ENCODE measurements at places on chromosomes 2 and 18.

- no peak for DNase-seq
Measured at GRCh38 chr2:85413592-85414420, 3.6 kb upstream of the CAPG start.

DNA sequence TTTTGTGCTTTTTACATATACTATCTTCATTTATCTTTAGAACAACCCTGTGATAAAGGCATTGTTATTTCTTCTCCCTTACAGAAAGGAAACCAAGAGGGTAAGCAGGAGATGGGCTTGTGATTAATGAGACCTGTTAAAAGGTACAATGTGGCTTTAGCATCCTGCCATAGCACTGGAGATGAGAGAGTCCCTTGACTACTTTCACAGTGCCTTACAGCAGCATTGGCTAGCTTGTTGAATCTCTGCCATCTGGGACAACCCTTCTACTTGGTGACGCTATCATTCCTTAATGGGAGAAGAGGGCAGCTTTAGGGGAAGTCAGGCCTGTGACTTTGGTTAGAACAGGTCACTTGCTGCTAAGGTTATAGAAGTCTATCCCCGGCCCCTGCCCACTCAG is 68.1 kb upstream of the LYPD6B start:
- no peak for DNase-seq

DNA sequence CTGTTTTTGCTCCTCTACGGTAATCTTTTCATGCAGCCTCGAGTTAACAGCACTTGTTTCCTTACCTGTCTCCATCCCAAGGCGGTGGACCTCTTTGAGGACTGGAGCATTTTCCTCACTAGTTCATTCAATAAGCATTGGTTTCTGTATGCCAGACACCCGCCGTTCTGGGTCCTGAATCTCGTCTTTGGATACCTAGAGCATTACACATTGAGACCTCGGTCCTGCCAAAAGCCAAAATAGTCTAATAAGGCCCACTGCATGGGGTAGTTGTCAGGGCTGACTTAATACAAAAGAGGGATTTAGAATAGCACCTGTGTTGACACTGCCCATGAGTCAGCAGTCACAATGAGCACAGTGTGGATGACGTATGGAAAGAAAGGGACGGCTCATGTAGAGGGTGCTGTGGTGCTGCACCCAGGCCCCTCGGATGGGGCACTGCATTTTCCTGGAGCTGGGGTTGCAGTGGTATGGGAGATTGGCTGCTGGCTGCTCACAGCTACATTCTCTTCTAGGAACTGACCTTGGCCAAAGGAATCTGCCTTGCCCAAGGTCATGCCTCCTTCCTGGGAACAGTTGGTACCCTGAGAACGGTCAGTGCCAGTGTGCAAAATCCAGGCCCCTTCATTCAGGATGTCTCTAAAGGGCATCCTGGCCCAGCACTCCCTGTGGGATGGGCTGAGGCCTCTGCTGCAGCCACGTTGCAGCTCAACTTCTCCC is 126.9 kb upstream of the NCK2 start:
- DNase-seq, result no peak

DNA sequence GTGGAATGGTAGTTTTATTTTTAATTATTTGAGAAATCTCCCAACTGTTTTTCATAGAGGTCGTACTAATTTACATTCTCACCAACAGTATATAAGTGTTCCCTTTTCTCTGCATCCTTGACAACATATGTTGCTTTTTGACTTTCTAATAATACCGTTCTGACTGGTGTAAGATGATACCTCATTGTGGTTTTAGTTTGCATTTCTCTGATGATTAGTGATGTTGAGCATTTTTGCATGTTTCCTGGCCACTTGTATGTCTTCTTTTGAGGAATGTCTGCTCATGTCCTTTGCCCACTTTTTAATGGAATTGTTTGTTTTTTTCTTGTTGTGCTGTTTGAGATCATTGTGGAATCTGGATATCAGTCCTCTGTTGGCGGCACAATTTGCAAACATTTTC is 242.5 kb downstream of the ZNF521 start:
- no peak for DNase-seq

DNA sequence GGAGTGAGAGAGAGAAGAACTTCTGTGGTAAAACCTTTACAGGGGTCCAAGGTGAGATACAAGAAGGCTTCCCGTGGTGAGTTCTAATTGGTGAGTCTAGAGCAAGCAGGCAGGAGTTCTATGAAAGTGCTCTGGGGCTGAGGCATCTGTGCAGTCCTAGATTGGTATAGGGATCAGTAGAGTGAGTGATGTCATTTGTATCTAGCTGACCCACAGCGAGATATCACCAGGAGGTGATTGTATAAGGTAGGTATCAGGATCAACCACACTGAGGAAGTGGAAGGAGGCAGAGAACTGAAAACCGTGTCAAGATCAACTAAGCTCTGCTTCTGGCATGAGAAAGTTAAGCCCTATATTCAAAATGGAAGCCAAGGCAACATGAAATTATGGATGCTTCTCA is 1648.9 kb upstream of the TMEFF2 start:
- DNase-seq, result no peak

DNA sequence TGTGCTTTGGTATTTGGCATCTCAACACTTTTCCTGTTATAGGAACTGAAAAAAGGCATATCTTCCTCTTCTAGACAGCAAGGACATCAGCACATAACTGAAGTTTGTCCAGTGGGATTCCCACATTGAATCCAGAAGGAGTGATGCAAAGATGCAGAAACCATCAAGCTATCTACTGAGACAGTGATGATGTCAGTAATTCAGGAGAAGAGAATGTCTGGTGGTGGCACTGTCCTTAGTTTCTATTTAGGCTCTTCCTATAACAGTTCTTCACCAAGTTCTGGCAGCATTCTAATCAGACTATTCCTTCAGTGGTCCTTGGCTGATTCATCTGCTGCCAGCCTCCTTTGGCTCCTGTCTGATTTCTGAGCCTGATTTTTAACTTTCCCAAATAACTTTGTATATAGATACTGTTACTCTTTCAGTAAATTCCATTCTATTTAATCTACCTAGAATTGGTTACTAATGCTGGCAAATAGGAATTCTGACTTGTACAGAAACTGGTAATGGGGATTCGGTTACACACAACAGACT is 56.6 kb upstream of the AGPS start:
- no peak for DNase-seq

GRCh38 chr2:86621280-86621943 is 2.3 kb downstream of the RNF103 start:
- DNase-seq, result no peak

- no peak for DNase-seq
Measured at GRCh38 chr2:153163055-153163454, 315.5 kb downstream of the RPRM start.

- no peak for DNase-seq
Measured at GRCh38 chr18:72197591-72197990, 346.6 kb downstream of the CBLN2 start.

GRCh38 chr2:178905261-178905660 is 98.0 kb upstream of the TTN start:
- no peak for DNase-seq

DNA sequence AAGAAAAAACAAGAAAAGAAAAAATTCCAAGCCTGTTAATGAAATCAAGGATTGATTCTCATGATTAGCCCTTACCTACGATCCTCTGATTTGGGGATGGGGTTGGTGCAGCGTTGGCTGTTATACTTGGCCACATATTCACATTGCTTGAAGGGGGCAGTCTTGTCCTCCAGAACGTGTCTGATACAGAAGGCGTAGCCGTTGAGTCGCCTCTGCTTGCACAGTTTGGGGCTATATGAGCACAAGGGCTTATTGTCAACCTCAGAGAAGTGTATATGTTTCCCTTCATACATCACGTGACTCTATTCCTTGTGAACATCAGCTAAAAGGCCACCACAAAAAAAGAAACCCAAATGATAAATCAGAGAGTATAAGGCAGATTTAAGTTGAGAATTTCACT is 23.2 kb downstream of the INO80D start:
- DNase-seq, result no peak

DNA sequence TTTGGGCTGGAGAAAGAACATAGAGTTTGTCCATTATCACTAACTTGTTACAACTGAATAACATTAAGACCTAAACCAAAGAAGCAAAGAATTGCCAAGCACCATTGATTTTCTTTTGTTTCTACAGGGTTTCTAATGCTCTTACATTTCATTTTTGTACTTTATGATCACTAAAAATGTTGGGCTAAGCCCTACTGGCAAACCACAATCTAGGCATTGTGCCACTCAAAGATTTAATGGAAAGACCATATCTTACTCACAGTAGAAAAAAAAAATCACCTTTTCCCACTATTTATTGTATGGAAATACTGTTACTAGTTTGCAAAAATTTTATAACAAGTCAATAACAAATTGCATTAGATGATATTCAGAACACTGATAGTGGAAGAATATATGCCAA is 447.4 kb upstream of the PKDCC start:
- DNase-seq, result no peak

DNA sequence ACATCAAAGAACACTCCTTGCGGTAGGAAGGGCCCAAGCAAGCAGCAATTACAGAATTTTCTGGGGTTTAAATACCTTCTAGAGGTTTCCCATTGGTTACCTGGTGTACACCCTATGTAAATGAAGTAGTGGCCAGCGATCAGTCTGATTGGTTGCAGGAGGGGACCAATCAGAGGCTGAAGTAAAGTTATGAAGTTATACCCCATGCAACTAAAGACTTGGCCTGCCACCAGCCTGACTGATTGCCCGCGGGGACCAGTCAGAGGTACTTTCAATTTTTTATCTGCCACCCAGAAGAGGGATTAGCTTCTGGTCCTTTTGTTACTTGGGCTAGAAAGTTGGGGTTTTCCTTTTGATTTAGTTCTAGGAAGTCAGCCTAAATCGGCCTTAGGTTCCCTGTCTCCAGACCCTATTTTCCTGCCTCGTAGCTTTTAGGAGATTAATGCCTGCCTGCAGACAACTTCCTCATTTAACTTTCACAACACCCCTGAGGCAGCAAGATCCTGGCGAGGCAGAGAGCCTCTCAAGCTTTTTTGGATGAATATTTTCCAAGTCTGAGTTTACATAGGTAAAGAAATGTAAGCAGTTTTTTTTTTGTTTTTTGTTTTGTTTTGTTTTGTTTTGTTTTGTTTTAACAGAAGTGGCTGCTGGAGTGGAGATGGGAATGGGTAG is 1.5 kb upstream of the DGUOK start:
- no peak for DNase-seq

DNA sequence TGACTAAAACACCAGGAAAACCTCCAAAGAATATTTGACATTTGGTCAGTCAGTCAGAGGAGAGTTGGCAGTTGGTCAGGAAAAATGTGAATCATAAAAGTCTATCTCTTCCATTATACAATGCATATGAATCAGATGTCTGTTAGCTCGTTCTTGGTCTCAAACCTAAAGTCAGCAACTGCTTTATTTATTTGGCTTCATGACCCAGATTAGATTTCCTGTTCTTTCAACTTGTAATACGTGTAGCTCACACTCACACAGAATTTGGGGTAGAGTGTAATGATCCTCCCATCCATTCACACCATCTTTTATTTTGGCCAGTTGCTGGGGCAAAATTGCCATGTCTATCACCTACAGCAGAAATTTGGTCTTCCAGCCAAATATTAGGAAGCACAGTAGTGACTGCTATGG is 81.9 kb upstream of the COL5A2 start:
- no peak for DNase-seq

DNA sequence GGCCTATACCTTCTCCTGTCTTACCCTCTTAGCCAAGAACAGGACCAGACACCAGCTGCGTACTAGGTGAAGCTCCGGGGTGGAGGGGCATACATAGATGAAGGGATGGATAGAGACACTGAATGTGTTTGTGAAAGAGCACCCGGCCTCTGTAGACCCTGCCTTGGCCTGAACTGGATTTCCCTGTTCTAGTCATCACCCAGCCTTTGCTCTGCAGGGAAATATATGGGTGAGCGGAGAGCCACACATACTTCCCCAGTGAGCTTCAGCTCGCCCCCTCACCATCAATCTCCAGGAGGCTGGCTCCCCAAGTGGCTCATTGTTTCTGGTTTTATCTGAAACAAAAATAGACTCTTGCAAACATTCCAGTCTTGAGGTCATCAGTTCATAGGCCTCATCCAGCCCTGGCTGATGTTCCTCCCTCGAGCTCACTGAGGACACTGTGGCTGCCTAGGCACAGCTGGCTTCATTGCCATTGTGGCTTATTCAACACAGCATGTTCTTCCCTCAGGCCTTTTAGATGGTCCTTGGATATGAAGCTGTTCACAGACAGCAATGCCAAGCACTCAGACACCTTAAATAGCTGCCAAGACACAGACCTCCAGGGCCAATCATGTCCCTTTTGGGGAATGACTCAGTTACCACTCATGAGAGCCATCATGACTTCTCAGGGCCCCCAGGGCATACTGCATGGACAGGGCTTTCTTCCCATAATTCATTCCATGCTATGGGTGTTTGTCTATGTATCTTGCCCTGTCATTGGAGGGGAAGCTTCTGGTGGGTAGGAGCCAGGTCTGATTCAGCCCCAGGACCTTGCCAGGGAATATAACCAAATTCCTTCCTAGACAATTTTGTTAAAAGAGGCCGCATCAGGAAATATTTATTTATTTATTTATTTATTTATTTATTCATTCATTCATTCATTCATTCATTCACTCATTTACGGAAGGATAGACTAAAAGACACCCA is 82.4 kb downstream of the TTC32 start:
- DNase-seq, result no peak

DNA sequence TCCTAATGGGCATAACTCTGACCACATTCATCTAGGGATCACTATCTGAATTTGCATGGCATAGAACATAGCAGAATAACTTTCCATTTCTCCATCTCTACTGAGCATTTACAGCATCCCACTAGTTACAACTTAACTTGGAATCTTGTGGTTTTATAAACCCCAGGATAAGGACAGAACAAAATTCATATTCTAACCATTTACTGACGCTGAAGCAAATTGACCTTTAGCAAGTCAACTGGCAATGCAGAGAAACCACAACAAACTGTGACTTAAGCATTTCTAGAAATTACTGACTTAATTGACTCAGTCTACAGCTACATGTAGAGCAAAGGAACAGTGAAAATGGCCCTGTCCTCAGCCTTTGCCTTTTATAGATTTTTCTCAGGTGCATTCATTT is 61.2 kb downstream of the DCC start:
- no peak for DNase-seq
